ENCODE measurements at places on chromosomes 7 and 10.

DNA sequence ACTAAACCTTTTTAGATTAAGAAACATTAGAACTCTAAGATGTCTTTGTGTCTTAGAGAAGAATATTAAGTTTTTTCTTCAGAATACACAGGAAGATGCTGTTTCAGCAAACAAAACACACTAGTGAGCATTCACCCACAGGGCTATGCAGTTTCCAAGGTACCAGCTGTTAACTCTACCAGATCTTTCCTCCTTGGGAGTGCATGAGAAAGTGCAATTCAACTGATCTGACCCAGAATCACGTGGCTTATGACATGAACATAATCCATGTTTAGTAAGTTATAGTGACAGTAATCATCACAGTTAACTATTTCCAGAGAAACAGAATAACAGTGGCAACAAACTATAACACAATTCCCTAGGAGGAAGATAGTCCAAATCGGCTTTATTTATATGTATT is 270.7 kb downstream of the CACNA2D1 start:
- DNase-seq = no peak

GRCh38 chr10:60479305-60480020 is 89.8 kb upstream of the ANK3 start:
- DNase-seq = peak; percentile 85

GRCh38 chr10:63664341-63664885 is 143.2 kb downstream of the REEP3 start:
- DNase-seq = no peak

DNA sequence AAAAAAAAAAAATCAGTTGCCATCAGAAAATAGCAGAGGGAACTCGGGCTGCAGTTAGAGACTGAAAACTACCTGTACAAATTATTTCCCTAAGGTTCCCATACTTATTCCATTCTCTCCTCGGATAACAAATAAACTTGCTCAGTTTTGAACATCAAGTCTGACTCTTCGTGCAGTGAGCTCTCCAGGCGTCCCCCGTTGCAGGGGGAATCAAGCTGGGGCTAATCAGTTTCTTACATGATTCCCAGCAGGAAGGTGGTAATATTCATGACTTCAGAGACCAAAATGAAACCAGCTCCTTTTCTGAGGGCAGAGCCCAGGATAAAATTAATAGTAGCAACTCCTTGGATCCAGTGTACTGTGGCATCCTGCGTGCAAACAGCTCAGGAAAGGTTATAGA is 135.3 kb downstream of the FRMD4A start:
- DNase-seq = no peak

- no peak for DNase-seq
These were observed 131.5 kb downstream of the SPAG6 start for GRCh38 chr10:22476601-22477321.

DNA sequence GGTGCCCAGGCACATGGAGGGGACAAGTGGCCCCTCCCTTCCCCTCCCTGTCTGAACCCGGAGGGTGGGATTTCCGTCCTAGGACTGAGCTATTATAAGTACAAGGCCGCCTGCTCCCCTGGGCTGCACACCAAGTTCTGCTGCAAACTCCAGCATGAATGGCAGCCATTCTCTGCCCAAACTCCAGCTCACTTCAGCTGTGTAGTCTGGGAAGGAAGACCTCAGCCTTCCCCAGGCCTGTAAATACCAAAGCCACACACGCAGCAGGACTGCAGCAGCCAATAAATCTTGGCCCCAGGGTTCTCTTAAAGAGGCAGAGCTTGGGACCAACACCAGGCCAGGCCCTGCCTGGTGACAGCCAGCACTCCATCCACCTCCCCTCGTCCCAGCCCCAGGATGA is 291.3 kb upstream of the ZMIZ1 start:
- no peak for DNase-seq

DNA sequence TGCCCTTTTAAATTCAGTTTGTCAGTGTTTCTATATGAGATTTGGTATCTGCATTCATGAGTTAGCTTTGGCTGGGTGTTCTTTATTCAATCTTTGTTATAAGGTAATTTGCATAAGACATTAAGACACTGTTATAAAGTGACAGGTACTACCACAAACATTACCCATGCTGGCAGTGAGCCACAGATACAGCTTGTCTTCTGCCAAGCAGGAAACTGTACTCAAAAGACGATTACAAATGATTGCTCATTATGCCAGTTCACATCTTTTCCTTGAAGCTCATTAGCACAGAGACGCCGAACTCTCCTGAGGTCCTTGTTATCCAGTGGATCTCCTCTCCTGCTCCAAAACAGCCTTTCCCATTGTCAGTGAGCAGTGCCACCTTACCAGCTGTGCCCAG is 30.4 kb downstream of the AMPH start:
- no peak for DNase-seq

DNA sequence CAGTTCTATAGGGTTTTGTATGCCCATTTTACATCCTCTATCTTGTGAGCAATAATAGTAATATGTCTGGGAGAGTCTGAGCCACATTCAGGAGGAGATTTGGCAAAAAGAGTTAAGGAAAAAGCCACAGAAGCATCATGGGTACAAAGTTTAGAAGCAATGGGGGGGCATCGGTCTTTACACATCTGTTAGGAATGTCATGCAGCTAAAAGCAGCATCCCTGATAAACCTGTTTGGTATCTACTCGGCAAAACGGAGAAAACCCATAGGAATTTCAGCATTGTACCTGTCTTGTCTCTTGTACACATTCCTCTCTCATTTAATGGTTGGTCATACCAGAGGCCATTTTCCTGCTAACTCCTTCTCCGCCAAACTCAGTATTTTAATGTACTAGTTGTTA is 12.5 kb upstream of the HERPUD2 start:
- no peak for DNase-seq

- no peak for DNase-seq
These were observed 605.1 kb downstream of the SORCS1 start for GRCh38 chr10:106559442-106559841.

Data from MM.1S (cell line).